Muscle of back (tissue), 13 donors: ENCODE measurements at places on chromosomes 5 and 9. TPM values are rescaled to one million over a fixed set of nuclear protein-coding genes. Genes with fewer than 3 reads are reported as not detected.

GRCh38 chr5:316210-317085 lies 5.1 kb upstream of the AHRR start:
- no peak for DNase-seq

GRCh38 chr9:88110026-88110425 lies 28.2 kb downstream of the SPATA31C2 start:
- no peak for DNase-seq

DNA sequence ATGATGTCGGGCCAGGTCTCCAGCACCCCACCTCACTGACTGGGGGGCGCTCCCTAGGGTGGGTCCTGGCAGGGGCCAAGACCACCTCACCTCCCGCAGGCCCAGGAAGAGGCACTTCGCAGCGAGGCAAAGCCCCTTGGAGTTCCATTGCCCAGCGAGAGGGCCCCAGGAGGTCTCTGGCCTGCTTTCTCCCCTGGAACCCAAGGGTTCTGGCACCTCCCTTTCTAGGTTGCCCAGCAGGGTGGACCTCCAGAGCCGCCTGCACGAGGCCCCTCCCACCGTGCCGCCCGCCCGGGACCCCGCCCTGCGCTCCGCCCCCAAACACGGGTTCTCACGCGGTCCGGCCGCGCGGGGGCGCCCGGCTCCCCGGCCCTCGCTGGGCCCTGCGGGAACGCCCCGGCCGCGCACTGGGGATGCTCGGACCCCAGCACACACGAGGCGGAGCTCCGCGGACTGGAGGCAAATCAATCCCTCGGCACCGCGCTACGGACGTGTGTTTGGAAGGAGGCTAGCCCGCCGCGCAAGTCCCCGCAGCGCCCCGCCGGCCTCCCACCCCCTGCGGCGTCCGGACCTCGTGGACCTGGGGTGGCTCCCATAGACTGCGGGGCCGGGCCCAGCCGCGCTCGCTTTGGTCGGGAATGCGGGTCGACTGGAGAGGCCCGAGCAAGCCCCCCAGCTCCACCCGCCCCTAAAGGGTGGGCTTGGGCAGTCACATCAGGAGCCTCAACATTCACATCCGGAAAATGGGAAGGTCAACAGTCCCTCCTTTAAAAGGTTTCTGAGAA lies 99.5 kb upstream of the LMX1B start:
- peak; percentile 69 for DNase-seq

GRCh38 chr5:113437111-113437510 lies 2.3 kb upstream of the TSSK1B start:
- peak; percentile 66 for DNase-seq

- no peak for DNase-seq
These were observed 58.9 kb downstream of the PLPPR1 start for GRCh38 chr9:101087426-101087825.

DNA sequence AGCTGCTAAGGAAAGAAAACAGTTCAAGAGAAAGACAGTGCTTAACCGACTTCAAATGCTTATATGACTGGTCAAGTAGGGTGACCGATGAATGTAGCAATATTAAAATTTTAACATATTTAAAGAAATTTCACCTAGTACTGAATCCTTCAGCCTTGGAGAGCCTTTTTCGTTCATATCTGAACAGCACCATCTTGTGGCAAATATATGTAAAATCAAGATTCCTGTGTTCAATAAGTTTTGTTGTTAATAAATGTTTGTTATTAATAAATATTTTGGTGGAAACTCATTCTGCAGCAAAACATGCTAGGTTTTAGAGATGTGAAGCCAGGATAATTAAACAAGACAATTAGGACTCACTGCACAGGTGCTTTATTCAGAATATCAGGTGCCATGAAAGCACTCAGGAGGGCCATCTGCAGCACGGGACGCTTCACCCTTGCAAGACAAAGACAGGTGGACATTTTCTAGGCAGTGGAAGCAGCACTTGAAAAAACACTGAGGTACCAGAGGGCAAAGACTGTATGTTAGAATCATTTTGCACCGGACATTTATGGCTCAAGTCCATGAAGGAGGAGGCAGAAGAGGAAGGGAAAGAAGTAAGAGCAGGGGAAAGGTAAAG lies 15.6 kb downstream of the TICAM2 start:
- no peak for DNase-seq

DNA sequence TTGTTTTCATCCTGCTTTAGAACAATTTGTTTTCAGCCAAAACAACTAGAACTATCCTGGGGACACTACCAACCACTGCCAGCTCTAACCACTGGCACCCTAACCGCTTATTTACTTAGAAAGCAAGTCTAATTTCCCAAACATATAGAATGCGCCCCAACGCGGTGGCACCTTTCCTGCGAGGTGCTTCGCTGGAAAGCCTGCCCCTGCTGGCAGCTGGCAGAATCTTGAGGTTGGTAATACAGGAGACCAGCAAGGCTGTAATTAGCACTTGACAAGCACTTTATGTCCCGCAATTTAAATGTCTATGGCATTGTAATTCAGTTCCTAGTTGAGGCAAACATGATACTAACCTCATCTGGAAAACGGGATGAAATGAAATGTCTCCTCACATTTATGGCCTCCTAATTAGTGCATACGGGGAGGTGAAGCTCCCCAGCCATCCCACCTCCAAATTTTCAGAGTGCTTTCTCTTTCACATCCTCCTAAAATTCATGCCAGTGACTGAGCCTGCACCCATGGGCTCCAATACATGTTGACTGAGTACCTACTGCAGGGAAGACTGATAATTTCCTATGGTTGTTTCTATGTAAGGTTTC lies 30.4 kb downstream of the GABBR2 start:
- DNase-seq, result no peak

- peak; percentile 7 for DNase-seq
These were observed 124.7 kb upstream of the TBC1D2 start for GRCh38 chr9:98380065-98380681.

- DNase-seq, result peak; percentile 23
These were observed 170.2 kb upstream of the CD180 start for GRCh38 chr5:67366691-67367395.

DNA sequence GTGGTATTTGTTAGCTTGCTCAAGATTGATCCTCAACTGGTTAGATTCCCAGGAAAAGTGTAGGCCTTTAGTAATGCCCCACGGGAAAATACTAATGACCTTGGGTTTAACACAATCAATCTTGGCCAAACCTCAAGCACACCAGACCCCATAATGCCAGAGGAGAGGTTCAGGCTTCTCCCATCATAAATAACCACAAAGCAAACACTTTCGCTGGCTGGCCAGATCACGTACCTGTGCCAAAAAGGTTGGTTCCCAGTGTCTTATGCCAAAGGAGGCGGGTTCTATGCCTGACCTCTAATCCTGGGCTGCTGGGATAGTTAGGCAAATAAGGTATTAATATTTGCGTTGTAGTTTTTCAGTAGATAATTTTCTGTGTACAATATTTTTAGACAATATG lies 379.2 kb upstream of the CDH18 start:
- DNase-seq, result no peak

GRCh38 chr5:148702019-148702596 lies 47.8 kb upstream of the HTR4 start:
- no peak for DNase-seq

GRCh38 chr5:75389430-75389829 lies 52.4 kb downstream of the HMGCR start:
- no peak for DNase-seq

- DNase-seq, result no peak
These were observed 120.6 kb downstream of the PIK3R1 start for GRCh38 chr5:68336200-68336599.

DNA sequence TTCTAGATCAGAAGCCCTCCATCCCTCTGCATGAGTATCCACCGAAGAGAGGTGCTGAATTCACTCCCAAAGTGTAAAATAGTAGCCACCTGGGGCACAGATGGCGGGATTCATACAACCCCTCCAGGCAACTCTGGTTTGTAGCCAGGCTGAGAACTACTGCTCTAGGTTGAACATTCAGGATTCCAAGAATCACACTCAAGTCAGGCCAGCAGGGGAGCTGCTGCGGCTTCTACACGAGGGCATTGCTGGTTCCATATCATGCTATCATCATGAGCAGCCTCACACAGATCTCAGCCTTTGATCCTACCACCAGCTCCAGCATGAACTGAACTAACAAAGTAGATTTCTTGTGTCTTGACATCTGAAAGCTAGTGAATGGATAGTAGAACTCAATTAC lies 367.9 kb downstream of the DIRAS2 start:
- DNase-seq, result no peak

- DNase-seq, result no peak
These were observed 124.8 kb upstream of the FAM120A start for GRCh38 chr9:93326654-93327053.

DNA sequence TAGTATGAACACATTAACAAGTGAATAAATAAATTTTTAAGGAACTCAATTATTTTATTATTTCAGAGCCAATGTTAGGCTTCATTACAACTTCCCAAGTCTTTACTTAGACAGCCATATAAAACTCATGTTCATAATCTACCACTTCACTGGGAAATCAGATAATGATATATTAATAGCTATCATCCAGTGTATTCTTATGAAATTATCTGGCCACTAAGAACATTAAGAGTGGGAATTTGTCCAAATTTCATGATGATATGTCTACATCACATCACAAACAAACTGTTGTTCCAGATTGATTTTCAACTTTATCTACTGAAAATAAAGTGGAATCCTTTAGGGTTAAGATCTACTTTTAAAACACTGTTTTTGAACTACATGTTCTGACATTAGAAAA lies 668.6 kb downstream of the EFNA5 start:
- no peak for DNase-seq

ABO gene
- polyA plus RNA-seq, result 3.1 TPM

MEF2C gene
- polyA plus RNA-seq, result 656 TPM

AMACR gene
- 7.6 TPM for polyA plus RNA-seq

ADAMTS13 gene
- polyA plus RNA-seq, result 5.9 TPM
